ENCODE measurements at places on chromosomes 7 and 10. TPM values are rescaled to one million over a fixed set of nuclear protein-coding genes. Genes with fewer than 3 reads are reported as not detected.

Gene EPDR1
- total RNA-seq = 10.7 TPM

GRCh38 chr7:676972-677385 is 49.5 kb upstream of the DNAAF5 start:
- no peak overlapping the region for H3K27ac ChIP-seq
- peaks cover 18% of the 10 kb centered on the region for H3K36me3 ChIP-seq
- H3K4me1 ChIP-seq = no peaks in the 10 kb centered on the region
- no peaks in the 10 kb centered on the region for H3K27me3 ChIP-seq
- no peak overlapping the region for H3K4me3 ChIP-seq
- no peak for DNase-seq

GRCh38 chr10:20004087-20004523 is 187.9 kb downstream of the PLXDC2 start:
- H3K4me1 ChIP-seq = no peaks in the 10 kb centered on the region
- no peak overlapping the region for H3K27ac ChIP-seq
- DNase-seq = no peak
- no peaks in the 10 kb centered on the region for H3K36me3 ChIP-seq
- no peak overlapping the region for H3K4me3 ChIP-seq

DNA sequence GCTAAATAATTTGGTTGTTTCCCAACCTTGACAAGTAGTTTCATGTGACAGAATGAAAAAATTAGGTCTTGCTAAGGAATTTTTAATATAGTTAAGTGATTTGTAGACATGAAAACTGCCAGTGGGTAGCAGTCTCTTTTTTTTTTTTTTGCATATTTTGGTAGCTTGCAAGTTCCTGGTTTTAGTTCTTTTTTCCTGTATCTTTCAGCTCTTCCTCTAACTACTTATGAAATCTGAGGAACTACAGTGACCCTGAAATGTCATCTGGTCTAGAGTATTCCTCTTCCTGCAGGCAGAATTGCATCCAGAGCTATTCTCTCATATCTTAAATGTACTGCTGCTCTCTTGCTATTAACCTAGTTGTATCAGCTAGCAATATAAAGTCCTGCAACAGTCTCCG is 160.4 kb downstream of the HDAC9 start:
- H3K4me1 ChIP-seq = no peaks in the 10 kb centered on the region
- H3K4me3 ChIP-seq = no peak overlapping the region
- DNase-seq = no peak
- no peaks in the 10 kb centered on the region for H3K27me3 ChIP-seq
- H3K36me3 ChIP-seq = no peaks in the 10 kb centered on the region

Gene PSD
- 4.6 TPM for total RNA-seq

Gene NANOS1
- 0.52 TPM for total RNA-seq

Gene WNT16
- 0.05 TPM for total RNA-seq

DNA sequence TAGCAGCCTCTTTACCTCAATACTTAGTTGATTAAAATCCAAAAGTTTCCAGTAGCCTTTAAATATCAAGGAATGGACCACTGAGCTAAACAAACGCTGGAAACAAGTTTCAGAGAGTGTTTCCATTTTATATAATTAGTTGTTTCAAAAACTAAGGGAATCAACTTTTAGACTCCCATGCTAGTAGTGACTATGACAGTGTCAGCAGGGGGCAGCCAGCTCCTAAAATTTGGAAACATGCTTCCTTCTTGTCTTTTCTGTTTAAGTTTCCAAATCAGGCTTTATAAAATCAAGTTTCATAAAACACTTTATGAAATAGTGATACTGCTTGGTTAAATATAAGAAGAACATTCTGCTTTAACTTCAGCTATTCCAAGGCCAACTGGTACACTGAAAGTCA is 138.2 kb upstream of the TMEM229A start:
- no peak overlapping the region for H3K4me3 ChIP-seq
- no peaks in the 10 kb centered on the region for H3K36me3 ChIP-seq
- H3K27me3 ChIP-seq = no peaks in the 10 kb centered on the region
- no peak for DNase-seq
- no peak overlapping the region for H3K27ac ChIP-seq

DNA sequence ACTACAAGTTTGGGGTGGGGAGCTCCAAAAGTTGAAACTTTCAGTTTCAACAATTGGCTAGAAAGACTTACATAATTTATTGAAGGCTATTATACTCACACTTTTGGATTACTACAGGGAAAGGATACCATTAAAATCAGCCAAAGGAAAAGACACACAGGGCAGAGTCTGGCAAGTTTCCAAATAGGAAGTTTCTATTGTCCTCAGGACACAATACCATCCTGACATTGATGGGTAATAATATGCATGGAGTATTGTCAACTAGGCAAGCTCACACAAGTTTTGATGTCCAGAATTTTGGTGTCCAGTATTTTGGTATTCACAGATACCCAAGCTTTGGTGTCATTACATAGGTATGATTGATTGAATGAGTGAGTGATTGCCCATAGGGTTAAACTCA is 872.6 kb upstream of the SORCS1 start:
- DNase-seq = no peak
- no peaks in the 10 kb centered on the region for H3K4me1 ChIP-seq
- no peaks in the 10 kb centered on the region for H3K36me3 ChIP-seq
- H3K27ac ChIP-seq = no peak overlapping the region

Gene STRIP2
- total RNA-seq = 1.9 TPM

Gene CAMK2B
- total RNA-seq = 0.85 TPM

DNA sequence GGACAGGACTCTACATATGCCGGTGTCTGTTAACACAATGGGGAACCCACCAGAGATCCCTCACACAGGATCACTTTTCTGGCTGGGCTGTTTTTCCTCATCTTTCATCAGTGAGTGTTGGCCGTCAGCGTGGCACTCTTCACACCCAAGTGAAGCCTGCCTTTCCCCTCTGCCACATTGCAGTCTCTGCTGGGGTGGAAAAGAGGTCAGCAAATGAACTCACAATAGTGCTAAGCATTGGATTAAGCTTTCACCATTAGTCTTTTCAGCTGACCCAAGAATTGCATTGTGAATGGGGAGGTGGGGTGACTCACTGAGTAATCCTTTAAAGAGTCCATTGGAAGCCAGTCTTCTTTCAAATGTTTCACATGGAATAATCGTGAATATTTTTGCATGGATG is 143.0 kb downstream of the KIAA1217 start:
- H3K36me3 ChIP-seq = no peaks in the 10 kb centered on the region
- no peak overlapping the region for H3K27ac ChIP-seq
- H3K4me3 ChIP-seq = no peak overlapping the region

Gene LRGUK
- 0.42 TPM for total RNA-seq

Data from thymus (tissue), 14 donors.